ENCODE measurements at places on chromosomes 3 and 15.

DNA sequence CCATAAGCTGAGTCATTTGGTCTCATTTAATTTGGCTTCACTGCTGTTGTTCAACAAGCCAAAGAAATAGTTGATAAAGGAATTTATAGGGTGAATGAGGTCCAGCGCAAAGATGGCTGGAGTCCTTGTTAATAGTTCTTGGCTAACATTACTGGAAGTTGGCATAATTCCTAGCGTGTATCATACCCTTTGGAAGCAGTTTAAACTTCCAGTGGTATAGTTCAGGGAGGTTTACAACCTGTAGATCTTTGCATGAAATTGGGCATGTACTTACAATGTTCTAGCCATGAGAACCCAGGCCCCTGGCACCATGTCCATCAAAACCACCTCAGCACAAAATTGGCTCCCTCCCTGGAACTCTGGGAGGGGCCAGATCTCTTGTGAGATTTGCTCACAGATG, 380.8 kb downstream of the LRTM1 start:
- H3K27ac ChIP-seq, result no peak overlapping the region
- peaks cover 4% of the 10 kb centered on the region for H3K27me3 ChIP-seq
- H3K36me3 ChIP-seq, result no peaks in the 10 kb centered on the region
- no peak for DNase-seq
- H3K4me1 ChIP-seq, result no peaks in the 10 kb centered on the region
- no peak overlapping the region for H3K4me3 ChIP-seq

- H3K36me3 ChIP-seq, result peaks cover 32% of the 10 kb centered on the region
- no peak overlapping the region for H3K4me3 ChIP-seq
- H3K4me1 ChIP-seq, result peaks cover 15% of the 10 kb centered on the region
These were observed 463.3 kb downstream of the MAGI1 start for GRCh38 chr3:65575376-65575840.

DNA sequence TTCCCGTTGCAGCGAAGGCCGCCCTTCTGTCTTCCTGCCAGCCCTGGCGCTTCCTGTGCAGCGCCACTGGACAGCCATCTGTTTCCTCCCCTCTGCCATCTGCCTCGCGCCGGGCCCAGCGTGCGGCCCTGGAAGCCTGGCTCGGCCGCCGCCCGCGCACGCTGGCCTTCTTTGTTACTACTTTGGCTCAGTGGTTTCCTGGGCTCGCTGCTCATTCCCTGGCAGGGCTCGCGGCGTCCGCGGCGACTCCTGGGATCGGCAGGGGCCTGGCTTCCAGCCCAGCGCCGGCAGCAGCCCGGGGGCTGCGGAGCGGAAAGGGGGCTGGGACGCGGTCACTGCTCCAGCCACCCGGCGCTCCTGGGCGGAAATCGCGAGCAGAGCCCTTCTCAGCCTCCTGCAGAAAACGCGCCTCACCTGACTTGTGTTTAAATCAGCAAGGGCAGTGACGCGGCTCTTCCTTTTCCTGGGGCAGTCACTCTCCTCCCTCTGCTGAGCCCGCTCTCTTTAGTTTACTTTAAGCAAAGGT, 10.0 kb downstream of the CMTM7 start:
- peak; percentile 79 for DNase-seq
- peak overlapping the region; percentile 83 for H3K27ac ChIP-seq
- H3K36me3 ChIP-seq, result peaks cover 21% of the 10 kb centered on the region

DNA sequence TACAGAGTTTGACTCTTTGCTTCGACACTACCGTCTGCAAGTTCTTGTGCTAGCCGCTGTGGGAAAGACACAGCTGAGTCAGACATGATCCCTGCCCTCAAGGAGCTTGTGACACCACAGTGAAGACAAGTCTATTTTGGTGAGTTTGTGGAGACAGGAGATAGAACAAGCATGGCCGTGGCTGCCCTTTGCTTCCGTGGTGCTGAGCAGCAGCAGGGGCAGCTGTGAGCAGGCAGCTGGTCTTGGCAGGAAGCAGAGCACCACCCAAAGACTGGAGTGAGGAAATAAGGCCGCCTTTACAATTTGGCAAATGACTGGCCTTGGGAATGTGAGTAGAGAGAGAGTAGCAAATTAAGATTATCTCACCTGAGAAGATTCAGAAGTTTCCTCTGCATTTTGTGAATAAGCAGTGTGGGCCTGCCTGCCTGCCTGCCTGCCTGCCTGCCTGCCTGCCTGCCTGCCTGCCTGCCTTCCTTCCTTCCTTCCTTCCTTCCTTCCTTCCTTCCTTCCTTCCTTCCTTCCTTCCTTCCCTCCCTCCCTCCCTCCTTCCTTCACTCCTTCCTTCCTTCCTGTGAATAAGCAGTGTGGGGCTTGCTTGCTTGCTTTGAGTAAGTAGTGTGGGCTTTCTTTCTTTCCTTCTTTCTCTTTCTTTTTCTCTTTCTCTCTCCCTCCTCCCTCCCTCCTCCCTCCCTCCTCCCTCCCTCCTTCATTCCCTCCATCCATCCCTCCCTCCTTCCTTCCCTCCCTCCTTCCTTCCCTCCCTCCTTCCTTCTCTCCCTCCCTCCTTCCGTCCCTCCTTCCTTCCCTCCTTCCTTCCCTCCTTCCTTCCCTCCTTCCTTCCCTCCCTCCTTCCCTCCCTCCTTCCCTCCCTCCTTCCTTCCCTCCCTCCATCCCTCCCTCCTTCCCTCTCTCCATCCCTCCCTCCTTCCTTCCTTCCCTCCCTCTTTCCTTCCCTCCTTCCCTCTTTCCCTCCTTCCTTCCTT, 1.6 kb upstream of the GCNT3 start:
- H3K4me3 ChIP-seq, result no peak overlapping the region
- DNase-seq, result no peak
- peaks cover 13% of the 10 kb centered on the region for H3K27me3 ChIP-seq

- no peak overlapping the region for H3K4me3 ChIP-seq
- peaks cover 17% of the 10 kb centered on the region for H3K4me1 ChIP-seq
These were observed 128.9 kb upstream of the VEPH1 start for GRCh38 chr3:157632075-157632474.

GRCh38 chr15:45943240-45943639, 308.4 kb downstream of the SQOR start:
- no peak for DNase-seq
- H3K27ac ChIP-seq, result no peak overlapping the region
- H3K4me1 ChIP-seq, result no peaks in the 10 kb centered on the region
- no peaks in the 10 kb centered on the region for H3K27me3 ChIP-seq
- H3K36me3 ChIP-seq, result no peaks in the 10 kb centered on the region

GRCh38 chr3:25547103-25547502, 117.6 kb downstream of the TOP2B start:
- H3K4me1 ChIP-seq, result peaks cover 26% of the 10 kb centered on the region
- no peak overlapping the region for H3K27ac ChIP-seq
- no peaks in the 10 kb centered on the region for H3K27me3 ChIP-seq
- no peaks in the 10 kb centered on the region for H3K36me3 ChIP-seq
- no peak overlapping the region for H3K4me3 ChIP-seq
- DNase-seq, result no peak

- peaks cover 3% of the 10 kb centered on the region for H3K27me3 ChIP-seq
- H3K36me3 ChIP-seq, result peaks cover 8% of the 10 kb centered on the region
- H3K27ac ChIP-seq, result no peak overlapping the region
- H3K4me3 ChIP-seq, result no peak overlapping the region
These were observed 11.0 kb downstream of the TRPC1 start for GRCh38 chr3:142734834-142735233.

- H3K4me3 ChIP-seq, result no peak overlapping the region
- no peaks in the 10 kb centered on the region for H3K27me3 ChIP-seq
- peaks cover 60% of the 10 kb centered on the region for H3K36me3 ChIP-seq
- H3K4me1 ChIP-seq, result no peaks in the 10 kb centered on the region
- no peak for DNase-seq
- H3K27ac ChIP-seq, result no peak overlapping the region
These were observed 21.2 kb downstream of the TFG start for GRCh38 chr3:100730524-100730923.

DNA sequence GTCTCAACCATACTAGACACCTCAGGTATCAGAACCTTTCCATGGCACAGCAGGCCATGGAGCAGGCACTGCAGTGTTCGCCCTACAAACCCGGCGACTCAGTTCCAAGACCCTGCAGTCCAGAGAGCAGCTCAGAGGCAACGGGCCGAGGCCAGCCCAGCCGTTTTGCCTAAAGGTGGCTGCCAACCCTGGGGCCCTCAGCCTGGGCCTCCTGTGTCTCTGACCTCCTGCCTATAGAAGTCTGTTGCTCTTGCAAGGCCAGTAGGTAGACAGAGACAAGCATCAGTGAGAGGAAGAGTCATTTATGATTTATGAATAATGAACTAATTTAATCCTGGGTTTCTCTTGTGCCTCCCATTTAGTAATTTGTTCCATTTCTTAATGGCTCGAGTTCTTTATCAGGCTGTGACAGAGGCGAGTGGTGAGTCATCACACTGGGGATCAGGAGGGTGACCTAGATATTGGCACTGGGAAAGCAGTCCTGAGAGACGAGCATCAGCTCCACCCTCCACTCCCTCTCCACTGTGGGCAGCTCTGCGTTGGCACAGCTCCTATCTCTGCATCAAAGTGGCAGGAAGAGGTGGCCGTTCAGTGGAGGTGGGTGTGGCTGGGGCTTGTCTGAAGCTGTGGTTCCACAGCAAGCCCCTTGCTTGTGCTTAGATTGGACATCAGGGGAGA, 79.8 kb downstream of the ABHD5 start:
- no peak overlapping the region for H3K27ac ChIP-seq
- DNase-seq, result no peak
- peaks cover 19% of the 10 kb centered on the region for H3K4me1 ChIP-seq
- peaks cover 13% of the 10 kb centered on the region for H3K27me3 ChIP-seq

DNA sequence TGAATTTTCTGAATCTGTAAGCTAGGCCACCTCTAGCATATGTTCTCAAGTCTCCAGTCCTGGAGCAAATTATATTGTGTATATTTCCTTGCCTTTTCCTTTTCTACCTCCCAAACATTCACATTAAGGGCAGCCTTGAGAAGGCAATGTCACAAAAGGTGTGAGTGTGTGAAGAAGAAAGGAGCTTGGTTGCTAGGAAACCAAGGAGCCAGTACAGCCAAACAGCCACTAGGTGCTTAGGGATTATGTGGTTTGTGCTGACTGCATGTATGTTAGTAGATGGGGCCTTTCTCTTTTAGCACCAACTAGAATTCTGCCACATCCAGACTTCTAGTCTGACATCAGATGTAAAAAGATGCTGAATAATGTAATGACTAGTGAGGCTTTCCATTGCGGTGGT, 118.8 kb upstream of the DAZL start:
- H3K27me3 ChIP-seq, result peaks cover 3% of the 10 kb centered on the region
- H3K4me1 ChIP-seq, result no peaks in the 10 kb centered on the region
- DNase-seq, result no peak
- no peak overlapping the region for H3K4me3 ChIP-seq

DNA sequence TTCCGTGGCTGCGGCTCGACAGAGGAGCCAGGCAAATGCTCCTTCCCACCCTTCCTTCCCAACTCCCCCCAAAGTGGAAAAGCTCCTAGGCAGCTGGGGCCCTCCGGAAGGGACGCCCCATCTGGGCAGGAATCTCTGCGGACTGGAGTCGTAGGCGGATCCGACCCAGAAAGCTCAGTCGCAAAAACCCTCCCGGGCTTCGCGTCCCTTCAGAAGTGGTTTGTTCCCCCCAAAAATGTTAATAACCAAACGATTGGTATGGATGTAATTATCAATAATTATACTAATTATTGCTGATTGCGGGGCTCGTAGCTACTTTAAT, 3.8 kb downstream of the RNU6-1 start:
- peak overlapping the region; percentile 75 for H3K4me3 ChIP-seq
- no peaks in the 10 kb centered on the region for H3K36me3 ChIP-seq
- no peak overlapping the region for H3K27ac ChIP-seq
- H3K4me1 ChIP-seq, result peaks cover 64% of the 10 kb centered on the region

DNA sequence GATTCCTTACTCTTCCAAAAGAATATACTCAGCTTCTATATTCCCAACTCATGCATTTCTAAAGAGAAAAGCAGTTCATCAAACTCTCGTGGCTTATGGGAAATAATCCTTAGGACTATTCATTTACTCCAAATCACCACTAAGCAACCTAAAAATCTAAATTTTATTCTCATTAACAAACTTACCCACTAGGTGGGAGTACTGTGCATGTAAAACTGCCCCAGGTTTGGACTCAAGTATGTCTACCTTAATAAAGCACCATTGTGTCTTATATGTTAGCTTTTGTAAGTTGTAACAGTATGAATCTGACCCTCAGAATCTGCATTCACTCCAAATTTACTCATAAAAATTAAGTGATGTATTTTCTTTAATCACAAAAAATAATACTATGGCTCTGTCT, 25.3 kb downstream of the RAD18 start:
- DNase-seq, result no peak
- peaks cover 36% of the 10 kb centered on the region for H3K36me3 ChIP-seq
- H3K4me3 ChIP-seq, result no peak overlapping the region
- H3K4me1 ChIP-seq, result no peaks in the 10 kb centered on the region

GRCh38 chr3:13111873-13112520, 38.8 kb upstream of the IQSEC1 start:
- DNase-seq, result no peak
- H3K4me3 ChIP-seq, result no peak overlapping the region
- H3K27me3 ChIP-seq, result peaks cover 42% of the 10 kb centered on the region
- no peak overlapping the region for H3K27ac ChIP-seq
- no peaks in the 10 kb centered on the region for H3K36me3 ChIP-seq

GRCh38 chr3:43505351-43505750, 116.5 kb downstream of the ANO10 start:
- peaks cover 4% of the 10 kb centered on the region for H3K36me3 ChIP-seq
- H3K4me3 ChIP-seq, result no peak overlapping the region
- no peak overlapping the region for H3K27ac ChIP-seq
- no peak for DNase-seq
- H3K4me1 ChIP-seq, result peaks cover 14% of the 10 kb centered on the region

DNA sequence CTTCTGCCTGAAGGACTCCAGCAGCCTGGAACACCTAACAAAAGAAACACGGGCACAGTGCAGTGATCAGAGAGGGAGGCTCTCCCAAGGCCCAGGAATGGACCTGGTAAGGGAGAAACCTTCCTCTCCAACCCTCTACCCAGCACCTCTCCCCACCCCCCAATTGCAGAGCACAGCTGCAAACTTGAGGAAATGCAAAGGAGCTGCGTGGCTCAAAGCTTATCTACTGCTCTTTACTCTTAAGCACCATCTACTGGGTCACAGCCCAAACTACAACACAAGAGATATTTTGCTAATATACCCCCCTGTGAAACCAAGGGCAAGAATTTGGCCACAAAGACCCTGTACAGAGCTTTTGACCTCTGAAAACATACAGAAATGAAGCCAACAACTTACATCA, 328.3 kb downstream of the OXSM start:
- H3K27ac ChIP-seq, result no peak overlapping the region
- peaks cover 2% of the 10 kb centered on the region for H3K36me3 ChIP-seq

Data from nephron progenitor cell (in vitro differentiated cells).